Ovary (tissue), 10 donors: ENCODE measurements at places on chromosomes 3 and 15. TPM values are rescaled to one million over a fixed set of nuclear protein-coding genes. Genes with fewer than 3 reads are reported as not detected.

EFCAB12 gene
- total RNA-seq = 1.7 TPM

LRRC49 gene
- total RNA-seq = 14.9 TPM

CHRFAM7A gene
- 1.3 TPM for total RNA-seq

EXD1 gene
- not detected for total RNA-seq

NANOGP8 gene
- total RNA-seq = 1.8 TPM

MAGEL2 gene
- total RNA-seq = 3.0 TPM

CALML4 gene
- total RNA-seq = 2.9 TPM

IGDCC3 gene
- 0.74 TPM for total RNA-seq

HACL1 gene
- 16.3 TPM for total RNA-seq

CPLX3 gene
- not detected for total RNA-seq

TUSC7 gene
- not detected for total RNA-seq

CCR4 gene
- total RNA-seq = not detected

RHCG gene
- 0.23 TPM for total RNA-seq

CXCR6 gene
- 0.20 TPM for total RNA-seq

GOLGA6B gene
- not detected for total RNA-seq

ZNF660 gene
- total RNA-seq = 12.9 TPM

NKTR gene
- total RNA-seq = 98.8 TPM

SKOR1 gene
- total RNA-seq = 0.92 TPM

CPNE9 gene
- not detected for total RNA-seq

PLS1 gene
- total RNA-seq = 1.2 TPM

THRB gene
- total RNA-seq = 2.2 TPM

FILIP1L gene
- 96.6 TPM for total RNA-seq

CCRL2 gene
- 0.72 TPM for total RNA-seq

ARPIN gene
- total RNA-seq = 36.5 TPM

CADM2 gene
- total RNA-seq = 0.22 TPM

BHLHE40 gene
- total RNA-seq = 47.3 TPM

CKMT1B gene
- 0.41 TPM for total RNA-seq

GASK1A gene
- total RNA-seq = 19.4 TPM

TRH gene
- 0.81 TPM for total RNA-seq

CDHR4 gene
- 3.2 TPM for total RNA-seq

SNRPA1 gene
- 35.8 TPM for total RNA-seq

AGBL1 gene
- total RNA-seq = not detected

HEMK1 gene
- total RNA-seq = 24.7 TPM

CMTM6 gene
- total RNA-seq = 24.1 TPM

IL20RB gene
- 1.7 TPM for total RNA-seq

TGM5 gene
- not detected for total RNA-seq

RNU5B-1 gene
- 33.3 TPM for total RNA-seq
